ENCODE measurements at places on chromosomes 11 and 22.

DNA sequence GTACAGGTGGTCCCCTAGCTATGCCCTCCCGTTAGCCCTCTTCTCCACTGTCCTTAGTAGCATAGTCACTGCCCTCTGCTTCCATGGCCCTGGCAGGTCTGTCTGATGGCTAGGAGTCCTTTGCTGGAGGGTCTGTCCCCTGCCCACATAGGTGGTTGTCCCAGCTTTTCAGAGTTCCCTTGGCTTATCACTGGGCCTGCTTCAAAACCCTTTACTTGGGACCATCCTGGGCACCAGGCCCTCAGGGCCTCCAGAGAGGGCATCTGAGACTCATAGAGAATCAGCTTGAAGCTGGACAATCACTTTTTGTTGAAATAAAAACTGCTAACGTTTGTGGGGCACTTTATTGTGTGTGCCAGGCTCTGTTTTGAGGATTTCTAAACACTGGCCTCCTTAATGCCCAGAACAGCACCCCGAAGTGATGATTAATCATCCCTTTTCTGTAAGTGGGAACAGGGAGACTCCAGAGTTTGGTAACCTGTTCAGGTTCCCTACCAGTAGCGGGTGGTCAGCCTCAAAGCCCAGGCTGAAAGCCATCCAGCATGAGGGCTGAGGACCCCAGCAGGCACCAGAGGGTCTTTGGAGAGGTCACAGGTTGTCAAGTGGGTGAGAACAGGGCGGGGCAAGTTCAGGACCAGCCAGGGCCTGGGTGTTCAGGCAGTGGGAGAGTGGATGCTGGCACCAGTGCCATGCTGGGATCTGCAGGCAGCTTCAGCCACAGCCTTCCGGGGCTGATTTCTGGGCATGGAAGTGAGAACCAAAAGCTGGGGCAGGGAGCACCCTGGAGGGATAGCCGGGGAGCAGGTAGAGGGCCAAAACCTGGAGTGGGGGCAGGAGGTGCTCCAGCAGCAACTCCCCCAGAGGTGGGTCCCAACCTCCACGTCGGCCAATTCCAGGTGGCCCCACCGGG, 495 bp upstream of the KCNK4 start:
- no peak for DNase-seq

DNA sequence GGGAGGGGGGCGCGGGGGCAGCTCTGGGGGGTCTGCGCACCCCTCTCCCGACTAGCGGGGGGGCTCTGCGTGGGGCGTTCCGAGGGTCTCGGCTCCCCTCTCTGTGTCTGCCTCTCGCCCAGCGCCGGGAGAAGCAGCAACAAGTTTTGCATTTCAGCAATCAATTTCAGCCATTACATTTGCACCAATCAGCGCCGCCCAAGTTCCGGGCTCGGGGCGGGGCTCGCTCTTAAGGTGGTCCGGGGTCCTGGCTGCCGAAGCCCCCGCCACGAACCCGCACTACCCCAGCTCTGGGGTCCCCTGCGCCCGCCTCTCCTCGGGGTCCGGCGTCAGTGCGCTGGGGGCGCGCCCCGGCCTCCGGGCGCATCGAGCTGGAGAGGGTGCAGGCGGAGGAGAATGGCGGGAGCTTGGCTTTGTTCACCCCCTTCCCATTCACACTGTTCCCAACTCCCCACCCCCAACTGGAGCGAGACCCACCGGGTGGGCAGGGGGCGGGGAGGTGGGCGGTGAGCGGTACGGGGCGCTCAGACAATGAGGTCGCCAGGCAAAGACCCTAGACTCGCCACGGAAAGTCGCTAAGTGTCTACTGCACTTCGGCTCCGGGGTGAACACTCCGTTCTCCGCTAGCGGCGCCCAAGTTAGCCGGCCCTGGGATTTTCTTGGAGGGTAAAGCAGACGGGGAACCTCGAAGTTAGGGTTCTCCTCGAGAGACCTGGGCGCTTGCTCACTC, at the start of gene MN1:
Gene MN1 (minus strand): TSS at position 141 of the 730 bp plus-strand sequence. CDS start 1,213 bp downstream, outside the sequence.
- DNase-seq: no peak

- DNase-seq: no peak
Measured at GRCh38 chr11:111001081-111001430, 244.5 kb upstream of the POU2AF2 start.

DNA sequence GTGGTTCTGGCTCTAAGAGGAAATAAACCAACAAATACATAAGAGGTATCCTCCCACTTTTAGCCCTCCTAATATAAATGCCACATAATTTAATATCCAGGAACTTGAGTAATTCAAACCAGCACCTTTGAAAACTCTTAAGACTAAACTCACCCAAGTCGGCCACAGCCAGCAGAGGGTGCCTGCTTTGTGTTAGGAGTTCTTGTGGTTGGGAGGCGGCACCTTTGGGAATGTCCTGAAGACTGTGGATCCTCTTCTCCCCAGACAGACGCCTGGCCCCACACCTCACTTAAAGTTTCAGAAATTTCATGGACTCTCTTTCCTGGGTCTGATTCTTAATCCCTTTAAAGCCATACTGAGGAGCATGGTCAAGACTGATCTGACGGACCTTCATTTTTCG, 169.0 kb downstream of the TBC1D22A start:
- peak; percentile 40 for DNase-seq

DNA sequence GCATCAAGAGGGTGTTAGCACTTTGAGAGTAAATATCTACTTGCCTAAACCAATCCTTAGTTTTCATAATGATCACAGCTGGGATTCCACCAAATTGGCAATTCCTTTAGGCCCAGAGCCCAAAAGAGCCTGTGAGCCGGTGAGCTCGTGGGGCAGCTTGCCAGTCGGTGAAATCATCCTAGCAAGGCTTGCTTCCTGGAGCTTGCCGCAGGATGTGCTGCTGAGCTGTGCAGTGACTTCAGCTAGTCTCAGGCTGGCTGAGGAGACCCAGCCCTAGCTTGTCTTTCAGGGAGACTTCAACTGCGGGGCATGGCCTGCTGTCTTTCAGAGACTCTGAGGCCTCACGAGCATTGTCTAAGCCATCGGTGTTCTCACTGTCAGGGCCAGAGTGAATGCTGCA, 73.6 kb upstream of the SUSD2 start:
- no peak for DNase-seq

DNA sequence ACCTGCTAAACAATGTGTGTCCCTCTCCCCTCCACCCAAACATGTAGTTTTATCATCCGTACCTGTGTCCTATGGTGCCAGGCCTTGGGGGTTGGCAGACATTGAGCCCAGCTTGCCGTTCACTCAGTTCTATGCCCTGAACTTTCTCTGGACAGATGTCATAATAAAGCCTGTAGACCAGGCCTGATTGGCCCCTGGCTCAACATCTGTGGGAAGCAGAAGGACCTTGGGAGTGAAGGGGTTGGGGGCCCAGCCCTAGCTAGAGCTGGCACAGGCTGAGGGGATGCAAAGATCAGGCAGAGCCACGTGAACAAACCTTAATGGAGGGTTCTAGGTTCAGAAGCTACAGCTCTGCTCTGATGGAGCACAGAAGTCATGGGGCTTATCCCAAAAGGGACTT, 600.6 kb downstream of the BUD13 start:
- no peak for DNase-seq

DNA sequence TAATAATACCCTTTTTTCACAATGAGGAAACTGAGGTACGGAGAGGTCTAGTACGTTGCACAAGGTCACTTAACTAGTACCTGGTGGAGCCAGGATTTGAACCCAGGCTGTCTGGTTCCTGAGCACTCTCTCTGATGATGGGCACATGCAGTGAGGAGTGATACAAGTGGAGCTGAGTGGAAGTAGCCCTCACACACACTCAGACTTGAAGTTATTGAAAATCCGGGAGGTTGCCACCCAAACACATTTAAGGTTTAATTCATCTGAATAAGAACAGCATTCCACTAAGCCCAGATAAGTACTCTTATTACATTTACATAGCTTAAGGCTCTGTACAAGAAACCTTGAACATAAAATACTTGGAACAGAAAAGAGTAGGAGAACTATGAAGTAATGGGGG, 4.8 kb downstream of the GRAP2 start:
- no peak for DNase-seq

GRCh38 chr22:35421121-35421520, 21.2 kb downstream of the MCM5 start:
- DNase-seq: no peak

DNA sequence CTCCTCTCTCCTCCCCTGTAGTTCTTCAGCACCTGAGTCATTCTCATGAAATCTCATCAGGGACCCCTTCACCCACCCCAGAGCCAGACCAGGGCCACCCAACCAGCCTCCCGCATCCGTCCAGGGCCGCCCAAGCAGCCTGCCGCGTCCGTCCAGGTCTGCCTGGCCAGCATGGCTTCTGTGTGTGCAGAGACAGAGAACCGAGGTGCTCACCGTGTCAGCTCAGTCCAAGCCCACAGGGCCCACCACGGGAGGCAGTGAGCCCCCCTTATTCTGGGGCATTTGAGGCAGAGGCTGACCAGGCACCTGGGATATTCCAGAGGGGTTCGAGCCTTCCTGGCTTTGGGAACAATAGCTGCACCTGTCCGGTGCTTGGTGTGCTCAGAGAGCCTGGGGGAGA, 1117.3 kb downstream of the BRD1 start:
- DNase-seq: no peak

DNA sequence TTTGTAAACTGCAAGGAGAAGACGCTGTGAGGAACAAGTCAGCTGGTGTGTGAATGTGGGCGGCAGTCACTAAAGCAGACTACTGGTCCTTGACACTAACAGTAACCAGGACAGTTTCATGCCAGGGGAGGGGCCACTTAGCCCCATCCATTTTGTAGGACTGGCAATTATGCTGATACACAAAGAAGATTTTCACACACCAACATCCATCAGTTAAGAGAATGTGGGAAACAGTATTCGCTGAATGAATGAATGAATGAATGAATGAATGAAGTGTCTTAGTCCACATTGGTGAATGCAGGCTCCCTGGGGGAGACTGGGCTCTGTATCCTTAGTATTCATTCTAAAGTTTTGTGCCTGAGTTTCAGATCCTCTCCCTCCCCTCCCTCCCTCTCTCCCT, 590.4 kb downstream of the BRD1 start:
- no peak for DNase-seq

DNA sequence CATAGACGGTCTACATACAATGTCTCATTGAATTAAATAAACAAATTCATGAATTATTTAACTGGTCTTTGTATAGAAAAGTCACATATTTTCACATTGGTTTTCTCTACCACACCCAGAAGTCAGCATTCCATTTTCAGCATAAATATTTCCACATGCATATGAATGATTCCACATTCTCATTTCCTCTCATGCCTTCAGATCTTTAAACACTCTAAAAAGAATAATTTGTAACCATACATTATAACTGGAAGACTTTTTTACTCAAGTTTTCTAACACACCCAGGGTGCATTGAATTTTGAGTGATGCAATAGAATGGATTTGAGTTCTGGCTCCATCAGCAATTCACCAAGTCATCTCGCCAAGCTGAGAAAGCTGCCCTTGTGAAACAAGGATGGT, 501.8 kb upstream of the TENM4 start:
- DNase-seq: no peak

DNA sequence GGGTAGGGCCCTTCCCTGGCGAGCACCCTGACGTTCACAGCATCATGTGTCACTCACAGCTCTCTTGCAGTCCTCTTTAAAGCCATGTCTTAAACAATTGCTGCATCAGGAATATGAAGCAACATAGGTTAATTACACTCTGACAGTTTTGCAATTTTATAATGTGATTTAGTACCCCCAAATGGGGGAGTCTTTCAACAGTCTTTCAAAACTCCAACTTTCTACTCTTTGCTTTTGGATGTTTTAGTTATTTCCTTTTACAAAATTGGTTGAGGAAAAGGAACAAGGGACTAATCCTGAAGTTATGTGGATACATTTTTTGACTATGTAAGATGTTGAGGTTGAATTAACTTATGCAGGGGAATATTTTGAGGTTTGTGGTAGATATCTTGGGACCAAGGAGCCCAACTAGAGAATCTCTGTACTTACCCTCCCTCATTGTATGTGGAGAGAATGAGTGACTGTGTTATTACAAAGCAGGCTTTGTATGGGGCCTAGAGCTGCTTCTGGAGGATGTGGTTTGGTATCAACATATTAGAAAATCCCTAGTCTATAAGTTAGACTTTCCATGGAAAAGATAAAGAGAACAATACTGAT, at the start of gene MMP8:
Gene MMP8 (minus strand): TSS at position 51 of the 597 bp plus-strand sequence. CDS start 99 bp downstream, outside the sequence.
- no peak for DNase-seq

DNA sequence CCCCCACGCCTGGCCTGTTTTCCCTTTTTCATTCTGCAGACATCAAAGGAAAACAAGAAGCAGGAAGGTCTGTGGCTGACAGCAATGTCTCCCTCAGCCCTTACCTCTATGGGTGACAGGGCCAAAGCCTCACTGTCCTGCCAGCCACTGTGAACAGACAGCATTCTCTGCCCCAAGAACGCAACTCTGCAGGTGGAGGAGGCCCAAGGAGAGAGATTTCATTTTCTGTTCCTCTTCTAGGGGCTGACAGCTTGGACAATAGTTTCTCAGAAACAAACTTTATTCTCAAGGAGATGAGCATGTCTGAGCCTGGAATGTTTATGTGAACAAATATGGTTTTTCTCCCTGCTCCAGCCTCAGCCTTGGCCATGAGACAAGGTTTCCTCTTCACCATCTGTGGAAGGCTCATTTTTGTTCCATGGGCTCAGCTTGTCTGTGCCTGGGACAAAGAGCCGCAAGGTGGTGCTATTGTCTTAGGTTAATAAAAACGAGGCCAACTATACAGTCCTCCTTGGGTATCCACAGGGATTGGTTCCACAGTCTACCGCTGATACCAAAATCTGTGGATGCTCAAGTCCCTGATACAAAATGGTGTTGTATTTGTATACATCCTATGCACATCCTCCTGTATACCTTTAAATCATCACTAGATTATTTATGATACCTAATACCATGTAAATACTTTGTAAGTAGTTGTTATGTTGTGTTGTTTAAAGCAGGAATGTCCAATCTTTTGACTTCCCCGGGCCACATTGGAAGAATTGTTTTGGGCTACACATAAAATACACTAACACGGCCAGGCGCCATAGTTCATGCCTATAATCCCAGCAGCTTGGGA, 5.8 kb downstream of the PIWIL3 start:
- DNase-seq: no peak

DNA sequence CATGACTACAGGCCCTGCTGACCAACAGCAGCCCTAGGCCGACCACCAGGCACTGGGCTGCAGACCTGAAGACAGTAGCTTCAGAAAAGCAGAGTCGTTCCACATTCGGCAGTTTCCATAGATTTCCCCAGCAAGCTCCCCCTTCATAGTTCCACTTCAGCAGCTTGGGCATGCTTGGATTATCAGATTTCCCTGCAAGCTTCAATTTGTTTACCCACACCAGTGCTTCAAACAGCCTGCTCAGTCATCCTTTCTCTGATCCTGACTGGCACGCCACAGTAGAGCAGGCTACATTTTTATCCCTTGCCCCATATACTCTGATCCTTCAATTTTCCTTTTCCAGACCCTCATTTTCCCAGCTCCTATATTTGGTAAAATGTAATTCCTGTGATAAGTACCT, 51.1 kb upstream of the CFAP300 start:
- DNase-seq: no peak

GRCh38 chr11:108599978-108600377, 6.4 kb upstream of the EXPH5 start:
- DNase-seq: no peak

DNA sequence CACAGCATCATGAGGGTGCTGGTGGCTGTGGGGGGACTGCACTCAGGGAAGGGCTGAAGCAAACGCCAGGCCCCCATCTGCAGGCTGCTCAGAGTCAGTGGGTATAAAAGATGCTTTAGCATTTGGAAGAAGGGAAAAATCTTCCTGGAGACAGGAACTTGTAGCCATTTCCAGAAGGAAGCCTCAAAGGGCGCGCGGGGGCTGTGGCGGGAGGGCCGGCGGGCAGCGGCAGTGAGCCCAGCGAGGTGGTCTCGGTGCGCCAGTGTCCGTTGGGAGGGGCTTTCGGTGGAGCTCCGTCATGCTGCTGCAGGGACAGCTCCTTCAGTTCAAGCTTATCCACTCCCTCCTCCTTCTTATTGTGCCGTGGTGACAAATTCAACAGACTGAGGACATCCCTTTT, 63.0 kb upstream of the PITPNB start:
- DNase-seq: no peak

Data from RCC 7860 (cell line).